Lung microvascular endothelial cell (primary cell): ENCODE measurements at places on chromosomes 6 and 20.

GRCh38 chr6:111307275-111307858 is 175.7 kb downstream of the REV3L start:
- DNase-seq: no peak

GRCh38 chr6:17877895-17878440 is 109.5 kb downstream of the KIF13A start:
- DNase-seq: no peak

DNA sequence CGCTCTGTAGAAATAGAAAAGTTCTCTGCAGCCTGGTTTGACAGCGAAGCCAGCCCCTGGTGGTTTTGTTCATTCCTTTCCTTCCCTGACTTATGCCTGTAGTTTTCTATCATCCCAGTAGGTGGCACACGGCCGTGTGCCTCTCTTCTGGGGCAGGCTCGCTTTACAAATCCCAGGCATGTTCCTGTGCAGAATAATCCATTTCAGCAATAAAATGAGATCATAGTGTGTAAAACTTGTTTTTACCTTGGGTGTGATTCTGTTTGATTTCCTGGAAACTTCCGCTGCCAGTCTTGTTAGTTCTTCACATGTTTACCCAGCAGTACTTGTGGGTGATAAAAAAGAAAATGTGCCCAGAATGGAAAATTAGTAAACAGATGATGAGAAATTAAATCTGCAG is 7.4 kb upstream of the INSM1 start:
- peak; percentile 71 for DNase-seq

DNA sequence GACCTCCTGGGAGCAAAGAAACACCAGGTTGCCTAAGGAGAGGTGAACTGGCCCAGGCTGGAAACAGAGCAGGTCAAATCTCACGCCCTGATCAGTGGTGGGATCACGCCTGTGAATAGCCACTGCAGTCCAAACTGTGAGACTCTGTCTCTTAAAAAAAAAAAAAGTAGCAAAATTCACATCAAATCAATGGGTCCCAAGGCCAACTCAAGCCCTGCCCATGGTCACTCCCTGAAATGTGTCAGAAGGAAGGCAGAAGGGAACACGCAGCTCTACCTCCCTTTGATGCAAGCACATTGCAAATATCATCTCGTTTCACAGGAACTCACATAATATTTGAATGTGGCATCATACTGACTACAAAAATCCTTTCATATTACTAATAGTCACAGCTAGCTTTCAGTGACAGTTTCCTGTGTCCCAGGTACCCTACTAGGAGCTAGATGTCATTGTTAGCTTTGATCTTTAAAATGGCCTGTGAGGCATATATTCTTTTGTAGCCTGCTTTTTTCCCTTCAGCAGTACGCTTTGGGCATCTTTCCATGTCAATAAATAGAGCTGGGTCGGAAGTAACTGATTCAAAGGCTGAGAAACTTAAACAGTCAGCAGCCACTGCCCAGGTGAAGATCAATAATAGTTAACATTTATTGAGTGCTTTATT is 14.4 kb upstream of the TTPAL start:
- DNase-seq: no peak
